ENCODE measurements at places on chromosomes 6 and 20. TPM values are rescaled to one million over a fixed set of nuclear protein-coding genes. Genes with fewer than 3 reads are reported as not detected.

Gene ROS1
- total RNA-seq = under 0.01 TPM

Gene TEAD3
- total RNA-seq = 5.6 TPM

Gene PREP
- total RNA-seq = 18.4 TPM

Gene COL21A1
- 0.80 TPM for total RNA-seq

Gene CSNK2A1
- 90.9 TPM for total RNA-seq

Gene DZANK1
- total RNA-seq = 2.6 TPM

Gene ADGRF5
- total RNA-seq = 43.4 TPM

Gene MYO6
- total RNA-seq = 21.8 TPM

Gene BPI
- total RNA-seq = not detected

Gene TNFAIP3
- total RNA-seq = 21.3 TPM

Gene RAET1E
- not detected for total RNA-seq

Gene PTCRA
- not detected for total RNA-seq

Gene RNGTT
- 22.6 TPM for total RNA-seq

Gene FOXA2
- total RNA-seq = not detected

Gene CCM2L
- 9.2 TPM for total RNA-seq

Gene TFAP2A
- total RNA-seq = 46.0 TPM

Gene TRIM31
- total RNA-seq = 3.3 TPM

Gene ELOVL2
- 11.1 TPM for total RNA-seq

Gene MAPK13
- total RNA-seq = 30.2 TPM

Gene SLC17A3
- not detected for total RNA-seq

Gene FRS3
- 4.3 TPM for total RNA-seq

Gene UNC93A
- not detected for total RNA-seq

Gene PI16
- total RNA-seq = 14.9 TPM

Gene ULBP2
- 0.88 TPM for total RNA-seq

Gene HSD17B8
- 17.0 TPM for total RNA-seq

Gene DNMT3B
- total RNA-seq = 1.8 TPM

Gene SLC35B3
- total RNA-seq = 19.3 TPM

Gene SYNDIG1
- under 0.01 TPM for total RNA-seq

Gene SNAI1
- total RNA-seq = 4.3 TPM

Gene BPIFB2
- total RNA-seq = 1.0 TPM
